ENCODE measurements at places on chromosomes 2 and 18.
A peak's percentile ranks its signal among the peaks of the same experiment; 100 is the strongest.

DNA sequence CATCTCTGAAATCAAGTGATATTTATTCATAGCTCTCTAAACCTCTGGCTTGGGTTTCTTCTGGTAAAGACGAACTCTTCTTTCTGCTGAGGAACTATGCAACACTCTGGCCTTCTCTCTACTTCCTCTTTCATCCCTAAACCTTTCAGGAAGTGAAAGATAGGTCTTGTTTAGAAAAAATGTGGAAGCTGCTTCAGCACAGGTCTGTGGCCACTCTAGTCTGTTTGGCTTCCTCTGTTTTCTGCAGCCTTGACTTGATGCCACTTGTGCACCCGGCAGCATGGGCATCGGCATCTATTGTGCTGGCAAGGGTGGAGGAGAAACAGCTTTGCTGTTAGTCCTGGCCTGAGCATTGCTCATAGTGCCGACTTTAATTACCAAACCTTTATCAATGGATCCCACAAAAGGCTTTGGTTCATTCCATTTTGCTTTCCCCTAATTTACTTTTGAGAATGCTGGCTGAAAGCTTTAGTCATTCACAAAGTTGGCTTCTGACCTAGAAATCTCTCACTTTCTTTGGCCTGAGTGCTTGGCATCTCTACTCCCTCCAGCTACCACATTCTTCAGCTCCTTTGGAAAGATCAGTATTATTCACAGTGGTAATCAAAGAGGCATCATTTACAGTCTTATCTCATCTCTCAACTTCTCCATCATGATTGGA is 32.0 kb upstream of the GPR39 start:
- no peak for DNase-seq

- no peak for DNase-seq
Measured at GRCh38 chr18:49980896-49981295, 167.6 kb upstream of the ACAA2 start.

DNA sequence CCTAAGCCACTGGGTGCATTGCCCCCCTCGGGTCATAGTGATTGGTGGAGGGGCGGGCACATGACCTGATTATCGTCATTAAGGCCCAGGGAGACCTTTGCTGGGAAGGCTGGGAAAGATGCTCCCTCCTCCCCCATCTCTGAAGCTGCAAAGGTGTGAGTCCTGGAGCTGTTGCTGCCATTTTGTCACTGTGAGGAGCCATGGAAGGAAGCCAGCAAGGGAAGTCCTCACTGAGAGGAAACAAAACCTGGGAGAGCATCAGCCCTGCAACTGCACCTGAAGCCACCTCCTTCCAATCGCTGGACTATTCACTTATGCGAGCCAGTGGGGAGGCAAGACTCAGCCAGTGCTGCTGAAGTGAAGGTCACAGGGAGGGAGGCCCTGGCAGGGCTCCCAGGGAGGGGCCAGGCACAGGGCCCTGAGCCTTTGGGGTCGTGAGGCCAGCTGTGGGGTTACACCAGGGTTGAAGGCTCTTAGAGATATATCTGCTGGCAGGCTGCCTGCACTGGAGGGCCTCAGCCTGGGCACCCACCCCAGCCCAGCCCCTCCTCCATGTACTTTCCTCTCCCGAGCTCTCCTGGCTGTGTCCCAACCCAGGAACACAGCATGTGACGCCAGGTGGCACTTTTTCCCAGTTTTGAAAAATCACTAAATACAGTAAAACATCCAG is 10.7 kb upstream of the FAHD2A start:
- no peak for DNase-seq

- DNase-seq: no peak
Measured at GRCh38 chr2:216505133-216506106, 6.8 kb downstream of the RPL37A start.

DNA sequence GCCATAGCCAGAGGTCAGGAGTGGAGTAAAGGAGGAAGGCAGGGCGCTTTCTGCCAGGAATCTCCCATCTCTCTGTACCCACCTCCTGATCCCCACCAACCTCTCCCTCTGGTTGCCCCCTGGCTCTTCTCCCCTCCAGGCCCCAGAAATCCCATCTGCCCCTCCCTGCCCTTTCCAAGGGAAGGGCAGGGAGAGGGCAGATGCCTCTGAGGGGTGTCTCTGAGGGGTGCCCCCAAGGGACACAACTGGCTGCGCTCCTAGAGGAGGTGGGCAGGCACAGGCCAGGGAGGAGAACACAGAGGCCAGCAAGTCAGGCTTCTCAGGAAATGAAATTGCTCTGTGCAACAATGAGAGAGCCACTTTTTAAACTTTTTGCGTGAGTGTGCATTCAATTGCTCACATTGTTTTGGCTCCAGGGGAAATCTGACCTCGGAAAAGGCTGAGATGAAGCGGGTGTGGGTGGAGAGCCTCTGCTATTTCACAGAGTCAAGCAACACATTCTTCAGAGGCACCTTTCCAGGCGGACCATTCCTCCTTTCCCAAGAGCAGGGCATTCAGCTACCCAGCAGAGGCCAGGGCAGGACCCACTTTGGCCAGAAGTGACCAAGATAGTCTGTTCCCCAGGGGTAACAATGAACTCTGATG is 125.5 kb downstream of the SMAD7 start:
- peak; percentile 1 for DNase-seq

GRCh38 chr2:68921646-68922045 is 31.0 kb downstream of the GKN2 start:
- no peak for DNase-seq

DNA sequence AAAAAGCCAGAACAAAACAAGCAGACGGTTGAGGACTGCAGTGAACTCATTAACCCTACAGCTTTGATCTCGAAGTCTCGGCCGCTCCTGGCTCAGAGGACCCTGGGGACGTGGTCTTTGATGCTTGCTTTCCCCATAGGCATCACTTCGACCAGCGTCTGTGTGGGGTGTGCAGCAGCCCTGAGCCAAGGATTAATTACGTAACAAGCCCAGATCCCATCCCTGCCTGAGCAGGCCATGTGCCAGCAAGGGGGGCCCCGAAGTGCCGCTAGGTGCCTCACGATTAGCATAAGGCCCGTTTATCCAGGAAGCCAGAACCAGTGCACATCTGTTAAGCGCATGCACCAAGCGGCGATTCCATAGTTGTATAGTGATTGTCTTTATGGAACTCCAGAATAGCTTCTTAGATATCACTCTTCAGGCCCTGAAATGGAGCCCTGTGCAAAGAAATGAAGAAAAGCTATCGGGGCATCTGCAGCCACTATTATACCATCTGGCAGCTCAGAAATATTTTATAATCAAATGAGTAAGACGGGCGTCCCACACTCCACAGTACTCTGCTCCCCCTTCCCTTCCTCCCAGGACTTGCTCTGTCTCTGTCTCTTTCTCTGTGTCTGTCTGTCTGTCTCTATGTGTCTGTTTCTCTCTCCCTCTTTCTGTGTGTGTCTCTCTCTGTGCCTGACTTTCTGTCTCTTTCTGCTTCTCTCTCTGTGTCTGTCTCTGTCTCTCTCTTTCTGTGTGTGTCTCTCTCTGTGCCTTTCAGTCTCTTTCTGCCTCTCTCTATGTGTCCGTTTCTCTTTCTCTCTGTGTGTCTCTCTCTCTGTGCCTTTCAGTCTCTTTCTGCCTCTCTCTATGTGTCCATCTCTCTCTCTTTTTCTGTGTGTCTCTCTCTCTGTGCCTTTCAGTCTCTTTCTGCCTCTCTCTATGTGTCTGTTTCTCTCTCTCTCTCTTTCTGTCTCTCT is 41.7 kb downstream of the HPCAL1 start:
- DNase-seq: no peak

DNA sequence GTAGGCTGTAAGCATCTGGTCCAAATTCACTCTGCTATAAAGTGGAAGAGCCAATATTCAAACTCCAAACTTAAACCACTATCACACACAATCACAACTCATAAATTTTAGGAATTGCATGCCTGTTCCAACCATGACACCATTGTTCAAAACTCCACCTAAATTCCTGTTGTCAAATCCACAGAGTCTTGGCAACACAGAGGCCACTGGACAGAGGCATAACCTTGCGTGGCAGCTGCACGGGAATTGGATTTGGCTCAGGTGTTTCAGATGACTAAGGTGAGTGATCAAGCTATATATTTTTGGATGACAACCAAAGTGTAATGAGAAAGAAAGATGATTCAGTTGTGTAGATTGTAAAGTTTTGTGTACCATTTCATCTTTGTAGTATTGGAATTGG is 422.7 kb upstream of the TNP1 start:
- DNase-seq: no peak

- no peak for DNase-seq
Measured at GRCh38 chr2:16513626-16514025, 152.0 kb downstream of the CYRIA start.

GRCh38 chr18:13269521-13270011 is 51.0 kb downstream of the LDLRAD4 start:
- DNase-seq: peak; percentile 33

GRCh38 chr2:102508863-102509262 is 35.8 kb downstream of the SLC9A4 start:
- DNase-seq: no peak

GRCh38 chr18:40532046-40532445 is 1423.0 kb upstream of the PIK3C3 start:
- no peak for DNase-seq

GRCh38 chr2:9750224-9751215 is 92.8 kb upstream of the TAF1B start:
- DNase-seq: no peak

DNA sequence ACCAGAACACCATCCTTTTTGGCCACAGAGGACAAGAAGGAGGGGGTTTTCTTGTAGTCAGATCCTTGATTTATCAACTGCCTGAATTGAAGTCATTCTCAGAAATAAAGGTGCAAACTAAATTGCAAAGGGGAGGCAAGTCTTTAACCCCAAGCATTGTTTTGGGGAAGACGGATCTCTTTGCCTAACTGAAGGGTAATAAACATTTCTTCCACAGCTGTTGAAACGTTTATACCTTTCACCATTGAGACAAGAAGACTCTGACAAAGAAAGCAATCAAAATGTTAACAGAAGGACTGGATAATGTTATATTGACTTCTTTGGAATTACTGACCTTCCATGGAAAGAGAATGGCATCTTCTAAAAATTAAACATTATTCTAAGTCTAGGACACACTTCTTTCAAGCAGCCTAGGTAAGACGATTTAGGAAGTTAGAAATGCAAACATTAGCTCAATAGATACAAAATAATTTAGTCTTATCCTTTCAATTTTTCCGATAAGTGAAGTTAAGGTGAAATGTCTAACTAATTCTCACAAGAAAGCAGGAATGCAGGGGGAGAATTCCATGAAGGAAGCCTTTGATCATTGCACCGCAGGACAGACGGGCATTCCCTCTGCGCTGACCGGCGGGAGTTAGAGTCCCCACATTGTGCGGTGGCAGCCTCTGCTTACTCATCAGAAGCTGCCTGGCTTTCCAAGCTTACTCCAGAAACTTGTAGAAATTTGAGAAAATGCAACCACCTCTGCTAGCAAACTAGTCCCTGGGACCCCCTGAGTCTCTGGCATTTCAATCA is 69.4 kb upstream of the COPS8 start:
- no peak for DNase-seq

DNA sequence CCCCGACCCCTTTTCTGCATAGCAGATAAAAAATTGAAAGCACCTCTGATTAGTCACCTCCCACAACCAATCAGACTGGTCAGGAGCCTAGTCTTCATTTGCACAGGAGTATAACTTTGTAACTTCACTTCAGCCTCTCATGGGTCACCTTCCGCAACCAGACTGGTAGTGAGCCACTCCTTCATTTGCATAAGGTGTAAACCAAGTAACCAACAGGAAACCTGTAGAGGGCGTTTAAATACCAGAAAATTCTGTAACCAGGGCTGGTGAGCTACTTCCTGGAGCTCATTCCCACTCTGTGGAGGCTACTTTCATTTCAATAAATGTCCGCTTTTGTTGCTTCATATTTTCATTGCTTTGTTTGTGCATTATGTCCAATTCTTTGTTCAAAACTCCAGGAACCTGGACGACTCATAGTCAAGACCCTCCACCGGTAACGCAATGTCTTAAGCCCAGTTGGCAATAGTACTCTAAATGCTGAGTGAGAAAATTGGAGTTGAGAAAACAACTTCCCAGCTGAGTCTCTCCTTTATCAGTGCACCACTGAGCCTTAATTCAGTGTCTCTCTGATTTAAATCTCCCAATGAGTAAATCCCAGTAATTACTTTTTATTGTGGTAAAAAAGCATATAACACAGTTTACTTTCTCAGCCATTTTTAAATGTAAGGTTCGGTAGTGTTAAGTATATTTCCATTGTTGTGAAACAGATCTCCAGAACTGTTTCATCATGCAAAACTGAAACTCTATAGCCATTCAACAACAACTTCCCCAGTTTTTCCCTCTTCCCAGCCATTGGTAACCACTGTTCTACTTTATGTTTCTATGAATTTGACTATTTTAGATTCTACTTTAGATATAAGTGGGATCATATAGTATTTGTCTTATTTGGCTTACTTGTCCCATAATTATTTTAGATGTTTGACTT is 392.7 kb upstream of the SLC8A1 start:
- no peak for DNase-seq

DNA sequence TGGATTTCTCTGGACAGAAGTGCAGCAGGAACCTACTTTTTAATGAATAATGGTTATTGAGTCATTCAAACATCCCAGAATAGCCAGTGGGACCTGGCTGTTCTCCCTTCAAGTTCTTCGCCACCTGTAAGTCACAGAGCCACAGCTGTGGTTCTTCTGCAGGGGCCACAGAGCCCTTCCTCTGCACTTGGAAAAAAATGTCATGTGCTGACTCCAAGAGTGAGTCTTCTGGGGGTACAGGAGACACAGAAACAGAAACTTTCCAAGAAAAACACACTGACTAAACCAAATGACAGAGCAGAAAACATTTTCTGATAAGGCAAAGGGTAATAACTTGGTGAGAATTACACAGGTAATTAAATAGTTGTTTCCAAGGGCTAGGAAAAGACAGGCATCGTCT is 68.7 kb upstream of the FN1 start:
- DNase-seq: no peak

DNA sequence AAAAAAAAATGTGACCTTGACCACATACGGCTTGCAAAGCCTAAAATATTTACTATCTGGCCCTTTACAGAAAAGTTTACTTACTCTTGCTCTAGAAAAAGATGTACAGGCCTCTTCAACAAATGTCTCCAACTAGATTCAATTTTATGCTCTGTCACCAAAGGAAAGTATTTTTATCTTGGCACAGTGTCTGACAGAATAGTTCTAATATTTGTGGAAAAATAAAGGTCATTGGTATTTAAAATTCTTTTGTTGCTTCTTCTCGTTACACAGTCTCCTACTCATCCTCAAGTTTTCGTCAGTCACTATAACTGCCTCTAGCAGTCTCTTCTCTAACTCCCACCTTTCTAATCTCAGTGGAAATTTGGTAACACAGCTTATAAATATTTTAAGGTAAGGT is 1.4 kb downstream of the RBKS start:
- no peak for DNase-seq
